ENCODE measurements at places on chromosomes 12 and 14.

- DNase-seq: no peak
Observed at GRCh38 chr12:7039403-7039802, 21.1 kb upstream of the C1S start.

DNA sequence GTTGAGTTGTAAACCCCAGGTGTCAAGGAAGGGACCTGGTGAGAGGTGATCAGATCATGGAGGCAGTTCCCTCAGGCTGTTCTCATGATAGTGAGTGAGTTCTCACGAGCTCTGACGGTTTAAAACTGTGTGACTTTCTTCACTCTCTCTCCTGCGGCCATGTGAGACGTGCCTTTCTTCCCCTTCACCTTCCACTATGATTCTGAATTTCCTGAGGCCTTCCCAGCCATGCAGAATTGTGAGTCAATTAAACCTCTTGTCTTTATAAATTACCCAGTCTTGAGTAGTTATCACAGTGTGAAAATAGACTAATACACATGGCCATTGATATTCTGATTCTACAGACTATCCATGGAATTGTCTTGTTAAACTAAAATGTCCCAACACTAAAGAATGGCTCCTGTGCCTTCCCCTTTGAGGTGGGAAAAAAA is 85.6 kb downstream of the SLC2A13 start:
- no peak for DNase-seq

DNA sequence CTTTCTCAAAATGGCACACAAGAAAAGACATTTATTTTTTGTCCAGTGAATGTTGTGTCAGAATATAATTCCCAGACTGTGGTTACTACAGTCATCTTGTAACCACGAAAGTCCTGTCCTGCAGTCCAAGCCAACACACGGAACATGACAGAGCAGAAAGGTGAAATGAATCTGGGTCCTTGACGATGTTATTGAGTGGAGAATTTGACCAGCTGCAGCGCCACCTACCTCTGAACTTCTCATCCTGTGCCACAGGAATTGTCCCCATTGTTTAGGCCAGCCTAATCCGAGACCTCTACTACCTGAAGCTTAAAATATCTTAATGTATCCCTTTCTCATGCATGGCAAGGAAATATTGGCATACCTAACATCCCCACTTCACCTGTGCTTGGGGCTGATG is 64.1 kb upstream of the OTX2 start:
- peak; percentile 9 for DNase-seq

GRCh38 chr12:129540249-129540648 is 363.6 kb downstream of the TMEM132D start:
- DNase-seq: no peak

DNA sequence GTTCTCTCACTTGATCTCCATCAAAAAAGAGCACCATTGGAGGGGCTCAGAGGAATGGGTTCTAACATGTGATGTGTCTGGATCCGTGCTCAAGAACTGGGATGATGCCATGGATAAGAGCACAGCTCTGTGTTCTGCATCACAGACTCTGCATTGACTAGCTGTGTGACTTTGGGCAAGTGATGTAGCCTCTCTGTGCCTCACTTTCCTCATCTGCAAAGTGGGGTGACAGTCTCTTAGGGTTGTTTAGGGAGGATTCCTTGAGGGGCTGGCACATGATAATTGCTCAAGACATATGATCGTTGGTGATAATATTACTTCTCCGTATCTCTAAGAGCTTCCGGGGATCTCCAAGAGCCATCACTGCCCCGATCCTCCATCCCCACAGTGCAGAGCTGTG is 202.3 kb downstream of the CHST11 start:
- no peak for DNase-seq

GRCh38 chr14:70662080-70662479 is 20.4 kb downstream of the TTC9 start:
- no peak for DNase-seq

- peak; percentile 49 for DNase-seq
Observed at GRCh38 chr14:67373347-67373746, 13.2 kb downstream of the EIF2S1 start.

GRCh38 chr14:33692762-33693161 is 258.1 kb downstream of the EGLN3 start:
- DNase-seq: no peak

DNA sequence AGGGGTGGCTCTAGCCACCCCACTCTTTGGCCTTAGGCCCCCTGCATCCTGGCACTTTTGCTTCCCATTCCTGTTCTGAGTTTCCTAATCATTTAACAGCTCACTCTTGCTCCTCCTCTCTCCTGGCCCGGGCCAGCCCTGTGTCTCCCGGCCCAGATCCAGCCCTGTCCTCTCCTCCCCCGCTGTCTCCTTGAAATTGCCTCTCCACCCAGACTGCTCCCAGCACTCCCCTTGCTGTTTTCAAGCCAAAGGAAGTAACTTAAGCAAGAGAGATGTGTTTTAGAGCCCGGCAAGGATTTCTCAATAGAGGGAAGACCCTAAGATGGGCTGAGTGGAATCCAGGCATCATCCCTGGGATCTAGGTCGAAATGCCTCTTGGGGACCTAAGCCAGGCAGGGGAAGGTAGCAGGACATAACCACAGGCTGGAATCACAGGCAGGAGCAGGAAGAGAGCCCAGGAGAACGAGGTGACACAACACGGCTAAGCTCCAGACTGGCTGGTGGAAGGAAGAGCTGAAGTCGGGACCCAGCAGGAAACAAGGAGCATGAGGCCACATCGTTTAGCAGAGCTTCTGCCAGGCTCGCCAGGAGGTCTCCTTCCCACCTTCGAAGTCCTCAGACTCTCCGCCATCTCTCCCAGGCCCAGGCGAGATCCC is 2.0 kb upstream of the LRP1-AS start:
- no peak for DNase-seq

- DNase-seq: peak; percentile 59
Observed at GRCh38 chr12:104790296-104791125, 167.6 kb downstream of the SLC41A2 start.

DNA sequence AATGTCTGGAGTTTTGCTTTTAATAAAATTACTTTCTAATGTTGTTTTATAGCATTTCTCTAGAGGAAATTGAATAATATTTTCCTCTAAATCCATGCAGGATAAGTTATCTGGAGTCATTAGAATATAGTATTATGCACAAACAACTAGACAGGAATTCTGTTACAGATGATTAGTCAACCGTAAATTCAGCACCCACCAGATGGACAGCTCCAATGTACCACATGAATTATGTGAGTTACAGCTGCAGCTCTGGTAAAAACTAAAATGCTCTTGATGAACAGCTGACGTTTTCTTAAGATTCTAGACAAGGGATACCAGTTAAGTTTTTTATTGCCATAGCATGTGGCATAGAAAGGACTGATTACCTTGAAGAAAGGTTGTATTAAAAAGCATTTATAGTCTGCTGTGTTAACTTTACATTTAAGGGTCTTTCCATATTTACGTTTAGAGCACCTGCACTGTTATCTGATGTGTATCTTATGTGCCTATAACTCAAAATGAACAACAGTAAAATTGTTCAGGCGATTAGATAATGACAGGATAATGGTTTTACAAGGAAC is 321.4 kb upstream of the LRFN5 start:
- DNase-seq: no peak

DNA sequence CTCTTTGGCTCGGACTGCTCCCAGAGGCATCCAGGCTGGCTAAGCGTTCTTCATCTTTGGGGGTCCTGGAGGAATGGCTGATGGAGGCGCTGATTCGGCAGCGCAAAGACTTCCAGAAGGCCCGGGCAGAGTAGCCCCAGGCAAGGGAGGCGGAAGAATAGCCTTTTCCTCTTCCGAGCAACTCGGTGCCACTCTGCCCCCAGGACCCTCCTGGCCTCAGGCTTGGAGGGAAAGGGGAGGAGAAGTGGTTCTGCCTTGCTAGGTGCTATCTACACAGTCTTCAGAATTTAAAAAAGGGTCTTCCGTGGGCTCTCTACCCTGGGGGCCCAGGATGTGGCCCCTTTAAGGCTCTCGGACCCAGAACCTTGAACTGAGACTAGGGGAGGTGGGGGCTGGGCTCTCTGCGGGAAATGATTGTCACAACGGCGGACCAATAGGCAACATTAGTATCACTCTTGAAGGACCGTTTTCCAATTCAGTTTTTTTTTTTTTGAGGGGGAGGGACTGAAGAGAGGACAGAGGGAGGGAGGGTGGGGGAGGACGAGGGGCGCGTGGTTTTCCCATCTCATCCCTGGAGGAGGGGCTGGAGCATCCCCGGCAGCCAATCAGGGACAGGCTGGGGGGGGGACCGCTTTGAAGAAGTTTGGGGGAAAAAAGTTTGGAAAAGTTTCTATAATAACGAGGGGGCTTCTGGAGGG is at the start of gene NFATC4:
NFATC4 (plus strand) TSS at position 671 of the 698 bp plus-strand sequence. CDS start 157 bp downstream, outside the sequence.
- DNase-seq: no peak

- DNase-seq: peak; percentile 12
Observed at GRCh38 chr12:30622509-30622908, 73.2 kb downstream of the IPO8 start.

DNA sequence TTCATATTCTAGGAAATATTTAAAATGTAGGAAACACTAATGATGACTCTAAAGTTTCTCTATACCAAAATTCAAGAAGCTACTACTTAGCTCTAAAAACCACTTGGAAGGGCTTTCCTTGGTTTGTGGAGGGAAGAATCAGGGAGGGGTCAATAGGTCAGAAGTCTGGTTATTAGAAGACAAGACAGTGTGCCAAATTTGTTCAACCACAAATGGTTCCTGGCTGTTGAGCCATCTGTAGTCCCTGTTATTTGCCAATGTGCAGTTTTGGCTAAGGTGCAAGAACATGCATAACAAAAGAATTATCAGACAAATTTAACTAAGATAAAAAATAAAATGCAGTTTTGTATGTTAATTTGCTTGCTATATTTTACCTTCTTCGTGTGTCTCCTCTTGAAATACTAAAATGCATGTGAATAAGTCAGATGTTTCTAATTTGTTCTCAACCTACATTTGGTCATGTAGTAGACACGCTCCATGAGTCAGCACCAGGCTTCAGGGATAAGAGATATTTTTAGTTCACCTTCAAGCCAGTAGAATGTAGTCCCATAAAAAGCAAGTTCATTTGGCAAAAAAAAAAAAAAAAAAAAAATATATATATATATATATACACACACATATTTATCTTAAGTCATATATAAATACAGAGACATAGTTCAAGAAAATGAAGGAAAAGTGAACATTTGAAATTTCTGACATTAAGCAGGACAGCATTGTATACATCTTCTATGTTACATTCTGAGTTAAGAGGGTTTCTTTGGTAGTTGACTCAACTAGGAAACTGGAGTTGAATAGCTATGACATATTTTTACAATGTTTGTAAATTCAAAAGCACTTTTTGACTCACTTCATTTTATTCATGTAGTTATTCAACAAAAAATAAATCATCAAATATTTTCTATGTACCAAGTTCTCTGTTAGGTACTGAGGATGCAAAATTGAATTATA is 123.3 kb downstream of the KCNC2 start:
- no peak for DNase-seq

DNA sequence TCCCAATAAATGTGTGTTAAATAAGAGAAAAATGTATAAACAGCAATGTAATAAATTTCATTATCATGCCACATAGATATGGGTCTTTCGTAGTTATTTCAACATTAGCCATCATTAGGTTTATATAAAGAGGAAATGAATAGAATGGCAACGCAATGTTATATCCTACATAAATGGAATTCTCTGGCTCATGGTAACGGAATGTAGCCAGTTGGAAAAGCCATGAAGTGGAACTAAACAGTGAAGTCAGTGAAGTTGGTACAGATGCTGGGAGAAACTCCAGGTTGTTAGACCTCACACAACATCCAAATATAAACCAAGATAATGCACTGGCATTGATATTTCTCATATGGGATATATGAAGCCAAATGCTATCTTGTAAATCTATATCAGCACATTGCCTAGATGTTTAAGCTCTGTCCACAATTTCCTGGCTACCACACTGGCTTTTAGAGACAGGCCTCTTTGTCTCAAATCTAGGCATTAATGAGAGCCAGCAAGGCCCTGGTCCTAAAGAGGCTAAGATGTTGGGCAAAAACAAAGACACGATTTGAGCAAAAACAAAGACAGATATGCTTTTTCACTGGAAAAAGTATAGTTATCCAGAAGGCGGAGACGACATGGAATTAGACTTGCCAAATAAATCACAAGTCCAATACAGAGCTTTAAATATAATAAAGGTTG is 861.0 kb downstream of the RPS29 start:
- no peak for DNase-seq

DNA sequence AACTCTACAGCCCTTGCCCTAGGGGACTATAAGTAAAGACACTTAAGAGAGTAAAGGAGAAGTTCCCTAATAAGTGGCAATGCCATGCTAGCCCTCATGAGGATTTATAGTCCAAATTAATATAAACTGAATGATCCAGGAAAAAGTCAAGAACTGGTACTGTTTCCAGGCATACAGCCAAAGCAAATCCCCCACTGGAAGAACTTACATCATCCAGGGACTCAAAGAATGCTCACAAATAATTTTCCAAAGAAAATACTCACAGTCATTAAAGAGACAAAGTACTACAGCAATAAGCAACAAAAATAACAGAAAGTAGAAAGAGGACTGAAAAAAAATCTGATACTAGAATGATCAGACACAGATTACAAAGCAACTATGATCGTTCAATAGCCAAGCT is 79.7 kb upstream of the RAP1B start:
- no peak for DNase-seq

DNA sequence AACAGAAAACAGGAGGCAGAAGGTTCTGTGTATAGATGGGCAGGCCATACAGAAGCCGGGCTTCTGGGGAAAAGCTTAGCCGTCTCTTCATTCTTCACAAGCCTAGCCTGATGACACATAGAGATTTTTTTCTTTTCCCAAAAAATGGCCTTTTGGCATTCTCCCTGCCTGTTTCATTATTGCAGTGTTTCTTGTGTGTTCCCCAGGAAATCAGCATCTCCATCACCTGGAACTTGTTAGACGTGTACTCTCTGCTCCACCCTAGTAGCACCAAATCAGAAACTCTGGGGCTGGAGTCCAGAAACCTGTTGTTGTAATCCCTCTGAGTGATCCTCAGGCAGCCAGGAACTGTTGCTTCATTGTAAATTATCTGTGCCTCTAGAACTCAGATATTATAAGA is 388.1 kb downstream of the CCDC91 start:
- no peak for DNase-seq

GRCh38 chr12:48110691-48111311 is 4.9 kb upstream of the SENP1 start:
- DNase-seq: no peak

- DNase-seq: no peak
Observed at GRCh38 chr12:95237315-95237714, 19.7 kb downstream of the VEZT start.

DNA sequence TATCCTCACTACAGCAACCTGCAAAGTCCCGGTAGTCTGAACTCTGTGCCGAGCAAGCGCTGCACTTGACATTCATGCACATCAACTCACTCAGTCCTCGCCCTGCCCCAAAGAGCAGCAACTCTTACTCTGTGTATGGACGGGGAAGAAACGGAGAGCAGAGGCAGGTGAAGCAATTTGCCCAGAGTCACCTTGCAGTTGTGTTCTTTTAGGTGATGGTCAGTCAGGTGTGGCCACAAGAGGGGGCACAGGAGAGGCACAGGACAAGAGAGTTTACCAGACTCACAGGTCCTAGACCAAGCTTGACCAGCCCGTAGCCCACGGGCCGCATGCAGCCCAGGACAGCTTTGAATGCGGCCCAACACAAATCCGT is 39.1 kb downstream of the TSPAN11 start:
- no peak for DNase-seq

- DNase-seq: peak; percentile 26
Observed at GRCh38 chr12:96134200-96134599, 60.0 kb upstream of the ELK3 start.
